Transverse colon (tissue), 4 donors: ENCODE measurements at places on chromosomes 12 and 14. TPM values are rescaled to one million over a fixed set of nuclear protein-coding genes. Genes with fewer than 3 reads are reported as not detected.

DNA sequence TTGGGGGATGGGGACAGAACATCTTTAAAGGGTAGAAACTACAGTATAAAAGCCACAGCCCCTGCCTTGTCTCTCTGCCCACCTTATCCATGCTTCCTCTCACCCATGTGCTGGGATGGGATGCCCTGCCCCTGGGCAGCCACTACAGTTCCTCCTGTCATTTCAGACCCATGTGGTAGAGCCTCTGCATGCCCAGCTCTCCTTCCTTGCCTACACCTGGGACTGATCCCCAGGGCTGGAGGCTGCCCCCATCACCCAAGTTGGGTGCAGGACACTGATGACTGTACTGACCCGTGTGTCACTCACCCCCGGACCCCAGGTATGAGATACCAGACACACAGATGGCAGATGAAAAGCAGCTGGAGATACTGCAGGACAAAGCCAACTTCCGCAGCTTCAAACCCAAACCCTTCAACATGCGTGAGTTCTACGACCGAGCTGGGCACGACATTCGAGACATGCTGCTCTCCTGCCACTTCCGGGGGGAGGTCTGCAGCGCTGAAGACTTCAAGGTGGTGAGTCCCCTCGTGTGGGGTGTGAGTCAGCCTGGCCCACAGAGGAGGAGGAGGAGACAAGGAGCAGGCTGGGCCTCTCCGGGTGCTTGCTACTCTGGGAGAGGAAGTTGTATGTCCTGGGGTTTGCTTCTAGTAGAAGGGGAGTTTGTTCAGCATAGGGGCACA, 2.2 kb downstream of the ASIC1 start:
- no peak overlapping the region for H3K27ac ChIP-seq
- H3K4me1 ChIP-seq, result no peaks in the 10 kb centered on the region
- no peaks in the 10 kb centered on the region for H3K36me3 ChIP-seq
- no peak overlapping the region for H3K4me3 ChIP-seq

- H3K36me3 ChIP-seq, result no peaks in the 10 kb centered on the region
- peak overlapping the region; percentile 7 for H3K27ac ChIP-seq
- H3K27me3 ChIP-seq, result no peaks in the 10 kb centered on the region
- DNase-seq, result no peak
Observed at GRCh38 chr12:14896521-14897169, 11.0 kb upstream of the MGP start.

- no peak for DNase-seq
- peak overlapping the region; percentile 63 for H3K27ac ChIP-seq
- peaks cover 4% of the 10 kb centered on the region for H3K4me1 ChIP-seq
- no peaks in the 10 kb centered on the region for H3K36me3 ChIP-seq
- no peak overlapping the region for H3K4me3 ChIP-seq
Observed at GRCh38 chr12:3055704-3056467, 21.3 kb upstream of the TSPAN9 start.

GRCh38 chr14:101217080-101217463, 313.6 kb upstream of the RTL1 start:
- no peaks in the 10 kb centered on the region for H3K4me1 ChIP-seq
- no peak for DNase-seq
- no peaks in the 10 kb centered on the region for H3K27me3 ChIP-seq
- H3K36me3 ChIP-seq, result no peaks in the 10 kb centered on the region

- H3K27ac ChIP-seq, result no peak overlapping the region
- no peak for DNase-seq
- no peaks in the 10 kb centered on the region for H3K36me3 ChIP-seq
Observed at GRCh38 chr14:46048127-46048526, 603.5 kb downstream of the RPL10L start.

DNA sequence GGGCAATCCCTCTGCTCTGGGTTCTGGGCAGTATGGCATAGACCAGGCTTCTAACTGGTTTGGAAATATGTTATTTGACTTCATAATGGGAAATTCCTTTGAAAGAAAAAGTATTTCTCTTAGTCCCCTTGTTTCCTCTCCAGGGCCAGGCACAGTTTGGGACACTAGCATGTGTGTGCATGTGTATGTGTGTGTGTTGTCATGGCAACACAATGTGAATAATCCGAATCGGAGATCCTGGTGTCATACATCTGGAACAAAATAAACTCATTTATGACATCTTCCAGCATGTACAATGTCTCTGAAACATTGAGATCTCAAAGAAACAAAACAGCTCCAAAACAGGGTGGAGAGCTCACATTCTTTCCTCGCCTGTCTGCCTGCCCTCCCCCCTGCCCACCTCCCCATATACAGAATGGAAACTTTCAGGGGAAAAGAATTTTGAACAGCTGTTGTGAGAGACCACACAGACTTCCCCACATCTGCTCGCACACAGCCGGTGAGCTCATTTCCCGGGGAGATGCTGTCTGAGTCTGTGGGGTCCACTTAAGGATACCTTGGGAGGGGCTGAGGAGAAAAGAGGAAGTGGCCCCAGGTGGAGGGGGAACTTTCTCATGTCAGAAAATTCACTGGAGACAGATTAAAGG, 55.5 kb upstream of the PARP11 start:
- H3K4me1 ChIP-seq, result no peaks in the 10 kb centered on the region
- no peak overlapping the region for H3K4me3 ChIP-seq
- no peak overlapping the region for H3K27ac ChIP-seq
- no peaks in the 10 kb centered on the region for H3K36me3 ChIP-seq

GRCh38 chr12:25796523-25797000, 161.9 kb upstream of the RASSF8 start:
- no peaks in the 10 kb centered on the region for H3K4me1 ChIP-seq
- H3K27me3 ChIP-seq, result no peaks in the 10 kb centered on the region
- no peaks in the 10 kb centered on the region for H3K36me3 ChIP-seq
- H3K4me3 ChIP-seq, result no peak overlapping the region

GRCh38 chr14:25602106-25602505, 552.2 kb upstream of the STXBP6 start:
- no peaks in the 10 kb centered on the region for H3K36me3 ChIP-seq
- H3K27ac ChIP-seq, result no peak overlapping the region
- no peaks in the 10 kb centered on the region for H3K27me3 ChIP-seq
- no peak for DNase-seq
- no peak overlapping the region for H3K4me3 ChIP-seq
- no peaks in the 10 kb centered on the region for H3K4me1 ChIP-seq

PRH2 gene
- total RNA-seq, result not detected

SMAGP gene
- 113 TPM for total RNA-seq

STON2 gene
- 19.4 TPM for total RNA-seq

GALC gene
- total RNA-seq, result 42.3 TPM

UNC79 gene
- total RNA-seq, result not detected
